ENCODE measurements at places on chromosomes 3 and 15.

GRCh38 chr15:50687302-50687902 lies 805 bp upstream of the TRPM7 start:
- DNase-seq: no peak

GRCh38 chr3:13935494-13936094 lies 55.7 kb upstream of the WNT7A start:
- no peak for DNase-seq

- no peak for DNase-seq
Observed at GRCh38 chr15:35092311-35092710, 7.2 kb upstream of the NANOGP8 start.

DNA sequence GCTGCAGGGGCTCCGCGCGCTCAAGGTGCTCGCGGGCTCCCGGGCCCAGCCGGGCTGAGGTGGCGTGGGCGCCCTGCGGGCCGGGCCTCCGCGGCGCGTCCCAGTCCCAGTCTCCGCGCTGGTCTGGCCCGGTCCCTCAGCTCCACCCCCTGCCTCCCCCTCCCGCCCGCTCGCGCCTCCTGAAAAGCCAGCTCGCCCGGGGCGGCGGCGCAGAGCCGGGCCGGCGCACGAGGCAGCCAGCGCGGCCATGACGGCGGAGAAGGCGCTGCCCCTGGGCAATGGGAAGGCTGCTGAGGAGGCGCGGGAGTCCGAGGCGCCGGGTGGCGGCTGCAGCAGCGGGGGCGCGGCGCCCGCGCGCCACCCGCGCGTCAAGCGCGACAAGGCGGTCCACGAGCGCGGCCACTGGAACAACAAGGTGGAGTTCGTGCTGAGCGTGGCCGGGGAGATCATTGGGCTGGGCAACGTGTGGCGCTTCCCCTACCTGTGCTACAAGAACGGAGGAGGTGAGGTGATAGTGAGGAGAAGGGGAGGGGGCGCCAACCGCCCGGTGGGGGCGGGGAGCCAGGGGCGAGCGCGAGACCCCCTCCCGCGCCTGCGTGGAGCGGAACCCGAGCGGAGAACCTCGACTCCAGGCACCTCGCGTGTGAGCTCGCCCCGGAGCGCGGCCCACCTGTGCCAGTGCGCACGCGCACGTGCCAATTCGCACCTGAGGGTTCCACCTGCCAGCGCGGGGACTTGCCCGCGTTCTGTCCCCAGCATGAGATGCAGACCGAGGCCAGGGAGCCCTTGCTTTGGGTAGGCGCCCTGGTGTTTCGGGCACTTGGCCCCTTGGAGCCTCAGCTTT lies at the start of gene SLC6A11:
Gene SLC6A11 (plus strand): TSS at position 210 of the 844 bp plus-strand sequence. CDS start 38 bp downstream, at position 248.
- DNase-seq: no peak

DNA sequence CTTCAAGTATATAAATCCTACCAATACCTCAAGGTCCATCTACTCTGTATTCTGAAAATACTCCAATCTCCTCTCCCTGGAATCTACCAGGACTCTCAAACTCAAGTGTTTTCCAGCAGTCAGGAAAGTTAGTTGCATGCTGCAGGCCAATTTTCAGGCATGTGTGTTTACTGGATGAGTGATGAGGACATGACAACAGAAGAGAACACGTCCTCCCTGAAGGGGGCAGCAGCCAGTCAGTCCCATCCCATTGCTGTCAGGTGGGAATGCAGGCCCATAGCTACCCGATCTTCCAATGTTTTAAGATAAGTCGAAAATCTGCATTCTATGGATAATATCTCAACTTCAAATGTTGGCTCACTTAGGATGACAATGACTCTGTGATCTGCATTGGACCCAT lies 496.2 kb downstream of the FHIT start:
- no peak for DNase-seq

DNA sequence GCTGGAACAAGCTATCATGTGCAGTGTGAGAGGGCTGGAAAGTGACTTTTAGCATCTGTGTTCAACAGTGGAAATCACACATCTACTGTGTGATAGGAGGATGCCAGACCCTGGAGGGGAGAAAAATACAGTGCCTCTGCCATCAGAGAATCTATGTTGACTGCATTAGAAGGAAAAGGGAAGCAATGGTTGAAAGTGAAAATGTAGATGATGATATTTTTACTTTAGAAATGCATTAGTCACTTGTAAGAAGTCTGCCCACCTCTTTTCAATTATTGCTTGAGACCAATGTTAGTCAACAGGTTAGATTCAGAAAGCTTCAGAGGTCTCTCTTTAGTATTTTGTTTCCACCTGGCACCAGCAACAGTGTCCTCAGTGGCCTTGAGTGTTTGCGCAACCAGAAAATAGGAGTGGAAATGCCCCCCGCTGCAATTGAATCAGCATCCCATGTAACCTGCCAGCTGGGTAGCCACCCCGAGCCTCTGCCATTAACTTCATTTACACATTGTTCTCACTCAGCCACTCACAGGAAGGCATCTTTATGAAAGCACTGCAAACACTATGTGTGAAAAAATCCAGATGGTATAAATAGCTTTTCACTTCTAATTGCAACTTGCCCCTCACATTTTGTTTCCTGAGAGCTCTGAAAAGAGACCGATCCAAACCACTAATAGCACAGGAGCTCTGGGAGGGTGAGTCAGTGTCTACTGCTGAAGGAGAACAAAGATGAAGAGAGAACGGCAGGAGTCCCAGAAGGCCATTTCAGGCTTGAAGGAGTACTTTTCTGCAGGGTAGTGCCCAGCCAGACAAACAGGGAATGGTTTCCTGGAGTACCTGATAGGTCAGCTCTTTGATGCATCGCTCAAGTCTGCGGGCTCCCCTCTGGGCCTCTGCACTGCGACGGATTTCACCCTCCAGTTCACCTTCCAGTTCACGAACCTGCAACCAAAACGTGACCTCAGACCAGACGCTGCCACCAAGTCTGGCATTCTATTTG lies 92.1 kb downstream of the HHLA2 start:
- DNase-seq: no peak

DNA sequence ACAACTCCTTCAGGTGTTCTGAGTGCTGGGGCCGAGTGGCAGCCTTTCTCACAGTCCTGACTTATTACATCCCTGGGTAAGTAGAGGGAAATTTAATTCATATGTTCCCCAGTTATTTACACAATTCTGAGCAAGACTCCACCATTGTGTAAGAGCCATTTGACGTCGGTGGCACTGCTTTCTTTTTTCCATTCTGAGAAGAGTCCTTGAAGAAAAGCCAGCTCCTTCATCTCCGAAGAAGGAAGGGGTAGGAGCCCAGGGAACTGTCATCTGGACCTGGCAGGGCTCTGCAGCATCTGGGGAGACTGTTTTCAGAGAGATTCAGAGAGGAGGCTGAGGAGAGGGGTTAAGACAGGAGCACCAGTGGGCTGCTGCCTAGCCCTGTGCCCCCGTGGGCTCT lies 22.6 kb upstream of the MASP1 start:
- no peak for DNase-seq

GRCh38 chr15:60121845-60122244 lies 117.7 kb downstream of the FOXB1 start:
- no peak for DNase-seq

DNA sequence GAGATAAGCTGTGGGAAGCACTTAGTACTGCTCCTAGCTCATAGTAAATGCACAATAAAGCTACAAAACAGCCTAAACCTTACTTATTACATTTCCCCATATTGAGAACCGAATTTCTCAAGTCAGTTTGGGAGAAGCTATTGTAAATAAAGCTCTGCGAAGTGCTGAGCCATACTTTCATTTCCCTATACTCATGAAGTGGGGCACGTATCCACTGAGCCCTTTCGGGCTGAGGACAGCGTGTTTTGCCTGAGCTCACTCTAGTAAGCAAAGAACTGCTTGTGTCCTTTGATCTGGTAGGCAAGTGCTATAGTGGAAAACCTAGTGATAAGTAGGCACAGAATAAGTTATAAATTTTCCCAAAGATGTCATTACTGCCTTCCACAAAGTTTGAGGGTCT lies 165.0 kb downstream of the RSL24D1 start:
- no peak for DNase-seq

- DNase-seq: no peak
Observed at GRCh38 chr3:148605521-148605920, 92.2 kb upstream of the AGTR1 start.

- DNase-seq: no peak
Observed at GRCh38 chr3:138875096-138875753, 40.5 kb upstream of the PIK3CB start.

DNA sequence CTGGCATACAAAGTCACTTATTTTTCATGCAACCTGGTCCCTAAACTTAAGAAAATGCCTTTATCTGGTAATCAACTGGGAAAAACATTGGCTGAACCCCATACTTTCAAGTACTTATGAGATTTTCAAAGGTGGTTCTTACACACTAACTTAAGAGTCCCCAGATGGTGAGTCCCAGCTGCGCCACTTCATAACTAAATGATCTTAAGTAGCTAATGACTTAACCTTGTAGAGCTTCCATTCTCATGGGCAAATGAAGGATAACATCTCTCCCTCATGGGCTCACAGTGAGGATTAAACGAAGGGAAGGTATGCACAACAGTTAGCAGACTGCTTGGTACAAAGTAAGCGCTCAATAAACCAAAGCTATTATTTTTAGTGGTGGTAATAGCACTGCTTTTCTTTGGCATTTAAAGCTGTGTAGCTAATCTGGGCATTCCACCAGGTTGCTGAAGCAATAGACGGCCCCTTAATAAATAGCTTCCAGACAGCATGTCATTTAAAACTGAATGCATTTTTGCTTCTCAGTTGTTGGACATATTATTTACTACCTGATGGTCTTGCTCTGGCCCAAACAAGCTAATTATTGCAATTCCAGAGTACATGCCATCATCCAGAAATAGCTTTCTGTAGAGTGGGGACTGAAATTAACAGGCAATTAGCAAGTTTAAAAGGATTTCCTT lies 55.4 kb downstream of the LIPC start:
- DNase-seq: no peak

- DNase-seq: no peak
Observed at GRCh38 chr15:64144192-64144564, 7.4 kb upstream of the SNX22 start.

DNA sequence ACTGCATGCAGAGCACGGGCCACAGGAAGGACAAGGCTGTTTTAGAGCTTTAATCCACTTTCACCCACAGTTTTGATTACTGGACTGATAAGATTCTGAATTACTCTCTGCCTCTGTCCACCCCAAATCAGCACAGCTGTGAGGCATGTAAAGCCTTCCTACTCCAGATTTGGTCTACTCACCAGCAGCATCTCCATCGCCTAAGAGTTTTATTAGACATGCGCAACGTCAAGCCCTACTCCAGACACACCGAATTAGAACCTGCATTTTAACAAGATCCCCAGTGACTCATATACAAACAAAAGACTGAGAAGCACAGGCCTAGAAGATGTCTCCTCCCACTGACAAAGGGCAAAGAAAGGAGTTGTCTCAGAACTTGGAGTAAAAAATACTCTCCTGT lies 221.2 kb downstream of the TUSC7 start:
- no peak for DNase-seq
